ENCODE measurements at places on chromosomes 7 and 10.

DNA sequence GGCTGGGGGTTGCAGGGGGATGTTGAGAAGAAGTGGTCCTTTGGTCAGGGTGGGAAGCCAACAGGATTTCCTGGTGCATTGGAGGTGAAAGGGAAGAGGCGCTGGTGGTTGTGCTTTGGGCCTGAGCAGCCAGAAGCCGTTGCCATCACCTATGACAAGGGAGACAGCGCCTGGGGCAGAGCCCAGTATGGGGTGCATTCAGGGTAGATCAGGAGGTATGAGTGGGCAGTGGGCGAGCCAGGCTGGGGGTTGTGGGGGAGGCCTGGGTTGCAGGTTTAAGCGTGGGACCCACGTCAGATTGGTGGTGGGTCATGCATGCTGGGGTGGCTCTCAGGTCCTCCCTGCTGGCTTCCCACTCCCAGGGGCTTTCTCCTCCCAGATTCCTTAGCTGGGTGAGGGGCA, 6.3 kb upstream of the PILRB start:
- no peak for DNase-seq

GRCh38 chr10:124977648-124978375, 35.9 kb downstream of the ZRANB1 start:
- DNase-seq = no peak

DNA sequence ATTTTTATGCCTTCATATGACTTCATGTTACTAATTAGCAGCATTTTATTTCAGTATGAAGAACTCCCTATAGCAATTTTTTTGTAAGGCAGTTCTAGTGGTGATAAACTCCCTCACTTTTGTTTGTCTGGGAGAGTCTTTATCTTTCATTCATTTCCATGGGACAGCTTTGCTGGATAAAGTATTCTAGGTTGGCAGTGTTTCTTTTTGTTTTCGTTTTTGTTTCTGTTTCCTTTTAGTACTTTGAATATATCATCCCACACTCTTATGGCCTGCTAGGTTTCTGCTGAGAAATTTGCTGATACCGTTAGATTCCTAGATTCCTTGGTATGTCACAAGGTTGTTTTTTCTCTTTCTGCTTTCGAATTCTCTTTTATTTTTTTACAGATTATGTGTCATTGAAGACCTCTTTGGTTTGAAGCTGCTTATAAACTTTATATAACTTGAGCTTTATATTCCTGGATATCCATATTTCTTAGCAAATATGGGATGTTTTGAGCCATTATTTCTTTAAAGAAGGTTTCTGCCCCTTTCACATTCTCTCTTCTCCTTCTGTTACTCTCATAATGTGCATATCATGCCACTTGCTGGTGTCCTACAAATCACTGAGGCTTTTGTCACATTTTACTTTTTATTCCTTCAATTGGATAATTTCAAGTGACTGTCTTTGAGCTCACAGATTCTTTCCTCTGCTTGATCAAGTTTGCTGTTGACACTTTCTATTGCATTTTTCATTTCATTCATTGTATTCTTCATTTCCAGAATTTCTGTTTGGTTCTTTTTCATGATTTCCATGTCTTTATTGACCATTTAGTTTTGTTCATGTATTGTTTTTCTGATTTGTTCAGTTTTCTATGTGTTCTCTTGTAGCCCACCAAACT, 28.9 kb upstream of the AHR start:
- DNase-seq = no peak

DNA sequence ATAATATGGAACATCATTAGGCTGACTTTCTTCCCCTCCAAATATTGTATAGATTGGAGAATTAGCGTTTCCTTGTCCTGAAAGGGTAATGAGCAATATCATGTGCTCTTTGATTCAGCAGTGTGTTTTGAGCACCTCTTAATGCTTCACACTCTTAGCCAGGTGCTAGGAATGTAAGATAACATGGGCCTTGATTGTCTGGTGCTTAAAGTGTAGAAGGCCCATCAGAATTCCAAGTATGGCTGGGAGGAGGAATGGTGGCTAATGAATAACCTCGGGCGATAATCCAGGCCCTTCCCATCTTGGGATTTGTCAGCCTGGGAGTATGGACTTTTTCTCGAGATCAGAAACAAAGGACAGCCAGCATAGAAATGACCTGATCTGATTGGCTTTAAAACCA, 8.6 kb downstream of the TSPAN13 start:
- DNase-seq = no peak

DNA sequence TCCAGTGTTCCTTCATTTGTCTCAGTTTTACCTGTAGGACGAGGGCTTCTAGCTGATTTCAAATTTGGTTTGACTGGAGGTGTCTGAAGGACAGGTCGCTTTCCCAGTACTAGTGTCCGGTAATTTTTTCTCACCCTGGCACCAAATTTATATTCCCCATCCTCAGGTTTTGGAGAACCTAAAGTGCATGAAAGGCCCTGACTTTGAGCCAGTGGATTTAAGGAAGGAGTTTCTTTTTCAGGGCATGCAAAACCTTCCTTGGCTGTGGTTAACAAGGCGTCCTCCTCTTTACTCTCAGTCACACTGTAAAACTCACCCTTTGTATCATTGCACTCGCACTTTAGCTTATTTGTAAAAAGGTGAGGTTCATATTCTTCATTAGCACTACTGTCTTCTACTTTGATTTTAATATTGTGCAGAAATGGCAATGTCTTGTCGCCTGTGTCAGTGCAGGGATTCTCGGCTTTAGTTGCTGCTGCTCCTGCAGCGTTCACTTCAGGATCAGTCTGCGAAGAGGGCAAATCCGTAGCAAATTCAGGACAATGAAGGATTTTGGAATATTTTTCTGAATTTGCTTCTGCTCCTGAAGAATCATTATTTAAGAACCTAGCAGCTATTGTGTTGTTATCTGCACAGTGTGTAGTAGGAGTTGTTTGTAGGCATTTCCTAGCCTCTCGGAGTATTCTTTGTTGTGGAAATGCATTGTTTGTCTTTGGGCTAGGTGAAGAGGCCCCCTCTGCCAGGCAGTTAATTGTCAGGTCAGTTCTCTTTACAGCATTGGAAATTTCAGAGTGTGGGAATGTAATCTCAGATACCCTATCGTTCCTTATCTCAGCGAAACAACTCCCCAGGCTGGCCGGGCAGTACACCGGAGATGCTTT, 9.9 kb downstream of the SKIDA1 start:
- no peak for DNase-seq

DNA sequence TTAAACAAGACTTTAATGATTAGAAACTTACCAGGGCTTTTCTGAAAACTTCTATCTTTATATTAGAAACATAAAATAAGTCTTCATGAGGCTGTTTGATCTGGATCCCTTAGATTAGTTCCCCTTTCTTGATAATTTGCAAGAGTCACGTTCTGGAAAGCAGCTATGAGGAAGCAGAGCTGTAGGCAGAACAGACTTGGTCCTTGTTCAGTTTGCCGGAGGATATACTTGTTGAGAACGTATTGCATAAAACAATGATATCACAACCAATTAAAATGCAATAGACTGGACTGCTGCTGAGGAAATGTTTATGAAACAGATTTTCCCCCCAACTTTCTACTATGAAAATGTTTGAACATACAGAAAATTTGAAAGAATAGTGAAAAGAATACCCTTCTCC, 2.8 kb downstream of the SAMD9L start:
- DNase-seq = no peak

GRCh38 chr10:110226543-110226925, 19.1 kb downstream of the MXI1 start:
- DNase-seq = peak; percentile 89

- DNase-seq = no peak
Observed at GRCh38 chr7:52107355-52107754, 790.7 kb upstream of the COBL start.

GRCh38 chr7:143381427-143382125, 431 bp downstream of the ZYX start:
- peak; percentile 46 for DNase-seq

DNA sequence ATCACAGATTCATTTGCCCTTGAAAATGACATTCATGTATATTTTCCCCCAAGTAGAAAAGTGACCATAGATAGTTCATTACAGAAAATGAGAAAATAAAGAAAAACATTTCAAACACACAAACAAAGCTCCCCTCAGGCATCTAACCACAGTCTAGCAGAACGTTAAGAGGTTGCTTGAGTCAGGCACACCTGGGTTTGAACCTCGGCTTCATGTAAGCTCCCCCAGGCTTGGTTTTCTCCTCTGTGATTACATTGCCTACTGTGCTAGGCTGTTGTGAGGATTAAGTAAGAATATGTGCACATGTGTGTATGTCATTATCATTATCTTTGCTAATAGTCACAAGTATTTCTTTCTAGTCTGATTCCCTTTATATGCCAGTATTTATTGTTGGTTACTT, 9.1 kb downstream of the DNTT start:
- no peak for DNase-seq

- DNase-seq = peak; percentile 35
Observed at GRCh38 chr7:33904681-33905388, 504 bp upstream of the BMPER start.

DNA sequence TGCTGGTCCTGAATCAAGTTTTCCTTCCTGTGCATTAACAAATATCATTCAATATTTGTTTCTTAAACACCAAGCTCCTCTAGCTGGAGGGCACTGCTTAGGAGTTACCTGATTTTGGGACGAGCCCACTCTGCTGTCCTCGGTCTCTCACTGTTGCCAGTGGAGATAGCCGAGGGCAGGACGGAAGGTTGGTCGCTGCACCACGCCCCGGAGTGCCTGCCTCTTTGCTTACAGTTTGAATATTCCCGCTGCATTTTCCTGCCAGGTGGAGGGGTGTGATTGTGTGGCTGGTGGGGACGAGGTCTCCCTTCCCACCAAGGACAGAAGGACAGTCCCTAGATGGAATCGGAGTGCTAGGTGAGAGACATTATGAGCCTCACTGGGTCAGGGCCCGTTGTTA, 201.5 kb downstream of the DNAJB6 start:
- DNase-seq = no peak

Measured in stimulated activated CD4-positive, alpha-beta T cell treated with anti-CD3 and anti-CD28 coated beads, Interleukin-15, amount 100 ng/mL, for 24 hours (primary cell).